ENCODE measurements at places on chromosomes 4 and X.

DNA sequence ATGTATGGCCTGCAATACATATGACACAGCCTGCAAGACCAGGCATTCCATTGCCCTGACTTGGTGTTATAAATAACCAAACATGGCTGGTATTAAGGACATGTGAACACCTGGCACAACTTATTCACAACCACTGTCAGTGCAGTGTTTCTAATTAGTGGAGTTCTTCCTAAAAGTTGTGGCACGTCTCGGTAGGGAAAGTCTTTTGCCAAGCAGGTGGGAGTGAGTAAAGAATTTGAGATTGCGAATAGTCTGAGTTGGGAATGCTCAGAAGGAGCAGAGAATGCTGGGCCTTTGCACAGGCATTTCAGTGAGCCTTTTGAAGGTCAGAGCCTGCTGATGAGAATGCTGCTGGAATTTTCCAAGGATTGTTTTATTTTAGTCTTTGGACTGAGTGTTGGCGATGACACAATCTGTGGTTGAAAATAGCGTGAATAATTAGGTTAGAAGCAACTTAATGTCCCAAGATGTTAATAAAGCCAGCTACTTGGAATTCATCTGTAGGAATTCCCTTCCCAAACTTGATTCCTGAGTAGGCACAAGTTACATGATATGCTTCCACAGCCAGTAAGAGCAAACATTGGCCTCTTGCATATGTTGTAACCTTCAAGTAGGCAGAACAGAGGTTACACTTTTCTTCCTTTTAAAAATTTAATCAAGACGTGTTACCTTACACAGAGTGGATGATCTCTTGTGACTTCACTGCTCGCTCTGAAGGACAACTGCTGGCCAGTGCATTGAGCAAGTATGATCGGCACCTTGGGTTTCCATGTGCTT is 83.6 kb upstream of the PGRMC2 start:
- DNase-seq, result peak; percentile 60

DNA sequence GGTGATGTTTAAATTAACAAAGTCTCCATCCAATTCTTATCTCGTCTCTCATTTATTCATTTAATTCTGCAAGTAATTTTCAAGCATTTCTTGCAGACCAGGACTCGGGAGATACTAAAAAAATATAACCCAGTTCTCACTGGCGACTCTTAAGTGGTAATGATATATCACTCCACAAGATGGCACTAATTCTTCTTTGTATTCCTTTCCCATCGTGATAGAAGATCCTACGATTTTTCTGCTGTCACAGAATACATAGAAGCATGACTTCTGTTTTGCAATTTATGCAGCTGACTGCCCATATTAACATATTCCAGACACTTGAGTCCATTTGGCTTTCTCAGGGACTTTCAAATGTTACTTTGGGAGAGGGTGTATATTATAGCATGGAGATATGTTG is 64.0 kb upstream of the FGF13 start:
- DNase-seq, result peak; percentile 29

DNA sequence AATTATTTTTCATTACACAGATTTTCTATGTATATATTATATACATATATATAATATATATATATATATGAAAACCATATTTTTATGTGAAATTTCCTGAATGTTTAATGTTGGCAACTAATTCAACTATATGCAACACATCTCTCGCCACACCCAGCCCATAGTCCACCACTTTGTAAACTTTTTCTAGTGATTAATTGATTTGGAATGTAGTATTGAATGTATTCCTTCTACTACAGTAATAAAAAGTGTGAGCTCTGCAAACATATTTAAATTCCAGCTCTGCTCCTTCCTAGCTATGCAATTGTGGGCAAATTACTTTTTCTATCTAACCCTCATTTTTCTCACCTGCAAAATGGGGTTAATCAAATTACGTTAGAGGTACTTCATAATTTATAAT is 187.8 kb downstream of the TEX11 start:
- no peak for DNase-seq

- no peak for DNase-seq
Observed at GRCh38 chr4:135418353-135418752, 1216.8 kb upstream of the PABPC4L start.

DNA sequence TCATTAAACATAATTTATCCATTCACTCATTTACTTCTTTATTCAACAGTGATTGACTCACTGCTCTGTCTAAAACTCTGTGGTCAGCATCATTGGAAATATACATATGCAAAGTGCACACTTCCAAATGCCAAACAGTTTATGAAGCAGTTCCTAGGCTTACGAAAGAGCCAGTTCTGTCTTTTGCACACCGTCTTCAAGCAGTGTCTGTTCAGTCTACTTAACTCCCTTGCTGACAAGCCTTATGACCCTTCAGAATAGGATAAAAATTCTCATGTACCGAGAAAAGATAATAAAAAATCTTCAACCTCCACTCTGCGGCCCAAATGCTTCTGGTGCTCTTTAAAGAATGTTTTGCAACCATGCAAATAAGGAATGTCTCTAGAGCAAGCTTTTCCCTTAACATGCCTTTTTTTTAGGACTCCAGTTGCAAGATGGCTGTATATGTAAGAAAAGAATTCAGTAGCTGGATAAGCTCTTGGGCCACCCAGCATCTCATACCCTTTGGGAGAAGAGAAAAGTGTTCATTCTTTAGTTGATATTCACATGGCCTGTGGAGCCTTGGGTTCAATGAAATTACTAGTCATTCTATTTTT is 1037.0 kb upstream of the SLIT2 start:
- DNase-seq, result no peak

- DNase-seq, result no peak
Observed at GRCh38 chr4:110231869-110232268, 33.5 kb upstream of the ELOVL6 start.

DNA sequence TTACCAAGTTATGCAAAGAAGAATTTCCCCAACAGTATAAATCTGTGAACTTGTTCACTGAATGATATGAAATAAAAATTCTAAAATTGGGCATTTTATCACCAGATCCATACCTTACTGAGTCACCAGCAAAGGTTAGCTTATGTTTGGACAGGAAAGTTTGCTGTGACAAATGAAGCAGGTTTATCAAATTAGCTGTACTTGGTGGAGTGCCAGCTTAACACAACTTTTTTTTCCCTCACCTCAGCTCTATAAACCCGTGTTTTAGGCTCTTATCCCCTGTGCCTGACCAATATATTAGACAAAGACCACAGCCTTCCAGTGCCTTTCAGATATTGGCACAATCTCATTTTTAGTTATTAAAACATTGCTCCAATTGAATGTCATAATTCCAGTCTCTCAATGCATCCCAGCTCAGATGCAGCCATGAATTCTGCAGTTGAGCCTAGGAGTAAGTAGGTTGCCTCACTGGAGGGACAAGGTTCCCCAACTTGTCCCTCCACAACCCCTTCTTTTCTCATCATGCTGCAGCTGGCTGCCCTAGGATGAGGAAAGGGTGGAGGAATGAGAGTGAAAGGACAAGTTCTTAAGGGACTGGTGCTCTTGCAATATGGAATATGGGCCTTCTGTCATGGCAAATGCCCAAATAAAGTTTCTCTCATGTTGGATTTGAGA is 27.0 kb upstream of the PDGFC start:
- no peak for DNase-seq

GRCh38 chrX:10989386-10989785 is 121.7 kb upstream of the HCCS start:
- no peak for DNase-seq

- no peak for DNase-seq
Observed at GRCh38 chr4:38279650-38280322, 319.6 kb downstream of the PTTG2 start.

- no peak for DNase-seq
Observed at GRCh38 chr4:10104991-10105276, 11.7 kb downstream of the WDR1 start.

GRCh38 chrX:1034717-1035116 is 177.7 kb downstream of the CRLF2 start:
- DNase-seq, result no peak

GRCh38 chrX:139194571-139195280 is 335.8 kb upstream of the F9 start:
- peak; percentile 31 for DNase-seq

- DNase-seq, result no peak
Observed at GRCh38 chr4:16783119-16783518, 115.3 kb downstream of the LDB2 start.

GRCh38 chr4:181566490-181566889 is 676.7 kb upstream of the TENM3 start:
- DNase-seq, result peak; percentile 59

DNA sequence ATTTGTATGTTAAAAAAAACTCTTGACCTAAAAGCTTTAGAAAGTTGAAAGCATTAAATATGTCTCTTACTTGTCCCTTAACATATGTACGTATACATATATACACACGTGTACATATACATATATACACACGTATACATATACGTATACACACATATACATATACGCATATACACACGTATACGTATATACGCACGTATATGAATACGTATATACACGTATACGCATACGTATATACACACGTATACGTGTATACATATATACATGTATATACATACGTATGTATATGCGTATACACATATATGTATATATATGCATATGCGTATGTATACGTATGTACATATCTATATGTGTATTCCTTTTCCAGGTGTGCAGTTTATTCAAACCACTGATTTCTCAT is 3.8 kb downstream of the KDM6A start:
- DNase-seq, result no peak

DNA sequence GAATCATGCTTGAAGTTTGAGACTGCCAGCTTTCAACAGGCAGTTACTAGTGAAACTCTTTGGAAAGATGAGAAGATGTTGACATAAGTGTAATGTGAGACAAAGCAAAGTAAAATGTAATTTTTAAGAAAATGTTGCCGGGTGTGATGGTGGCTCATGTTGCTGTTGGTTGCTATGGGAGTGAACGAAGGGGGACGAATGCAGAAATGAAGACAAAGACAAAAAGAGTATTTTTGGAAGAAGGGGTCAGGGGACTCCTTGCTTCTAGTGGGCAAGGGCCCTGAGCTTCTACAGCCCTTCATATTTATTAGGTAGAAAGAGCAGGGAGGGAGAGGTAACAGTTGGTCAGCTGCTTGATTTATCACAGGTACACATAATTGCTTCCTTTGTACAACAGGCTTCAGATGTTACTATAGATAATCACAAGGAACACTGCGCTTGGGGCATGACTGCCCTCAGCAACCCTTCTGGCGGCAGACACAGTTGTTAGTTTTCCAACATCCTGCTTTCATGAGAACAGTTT is 11.9 kb upstream of the UGDH start:
- no peak for DNase-seq

- no peak for DNase-seq
Observed at GRCh38 chrX:50700921-50701320, 113.1 kb downstream of the SHROOM4 start.

DNA sequence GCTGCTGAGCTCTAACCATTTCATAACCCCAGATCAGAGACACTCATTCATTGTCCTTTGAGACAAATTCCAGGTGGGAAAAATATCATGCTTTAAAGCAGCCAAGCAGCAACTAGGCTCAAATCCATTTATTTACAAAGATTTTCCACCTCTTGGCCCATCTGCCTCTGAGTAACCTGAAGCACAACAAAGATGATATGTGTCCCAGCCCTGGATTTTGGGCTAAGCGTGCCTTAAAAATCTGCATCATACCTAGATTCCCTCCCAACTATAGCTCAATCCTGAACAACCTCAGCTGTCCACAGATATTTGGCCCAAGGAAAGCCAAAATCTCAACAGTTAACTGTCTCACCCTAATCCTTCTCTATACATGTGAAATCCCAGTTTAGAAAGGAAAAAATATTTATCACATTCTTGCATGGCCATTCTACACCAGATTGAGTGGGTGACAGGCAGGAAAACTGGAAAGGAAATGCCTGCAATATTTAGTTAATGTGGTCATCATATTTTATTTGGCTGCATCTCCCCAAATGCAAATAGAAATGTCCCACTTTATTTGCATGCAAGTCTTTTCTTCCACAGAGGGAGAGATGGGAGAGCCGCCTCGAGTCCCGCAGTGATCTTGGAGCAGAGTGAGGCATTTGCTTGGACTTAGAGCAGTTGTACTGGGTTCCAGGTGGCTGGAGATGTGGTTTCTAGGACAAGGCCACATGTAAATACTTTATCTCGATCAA is 146.4 kb upstream of the EOLA2 start:
- peak; percentile 36 for DNase-seq

- DNase-seq, result no peak
Observed at GRCh38 chr4:139457318-139457717, 3.4 kb downstream of the RAB33B start.

- no peak for DNase-seq
Observed at GRCh38 chr4:1535926-1536578, 129.8 kb upstream of the NKX1-1 start.

- DNase-seq, result no peak
Observed at GRCh38 chrX:63402106-63402505, 51.0 kb upstream of the SPIN4 start.

- no peak for DNase-seq
Observed at GRCh38 chrX:104173841-104174240, 7.6 kb downstream of the FAM199X start.

GRCh38 chrX:23202326-23202725 is 132.3 kb upstream of the PTCHD1 start:
- DNase-seq, result no peak

- DNase-seq, result peak; percentile 45
Observed at GRCh38 chr4:176622251-176622948, 170.3 kb downstream of the VEGFC start.

DNA sequence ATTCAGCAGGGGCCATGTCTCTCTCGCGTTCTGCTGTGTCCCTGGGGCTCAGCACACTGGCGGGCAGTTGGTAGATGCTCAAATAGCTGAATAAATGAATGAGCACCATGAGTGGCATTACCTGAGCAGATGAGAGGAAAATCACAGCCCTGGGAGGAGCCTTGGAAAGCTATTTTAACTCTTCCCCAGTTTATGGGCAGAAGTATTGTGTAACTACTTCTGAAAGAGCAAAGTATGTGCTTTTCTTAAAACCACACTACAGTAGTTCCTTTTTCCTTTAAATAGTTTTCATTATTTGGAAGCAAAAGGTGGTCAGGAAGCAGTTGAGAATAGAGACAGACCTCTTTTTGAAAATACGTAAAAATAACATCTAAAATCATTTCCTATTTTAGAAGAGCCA is 3.0 kb upstream of the PLAC1 start:
- DNase-seq, result no peak

GRCh38 chr4:5383191-5383980 is 325.0 kb downstream of the EVC2 start:
- DNase-seq, result no peak

- no peak for DNase-seq
Observed at GRCh38 chrX:121579016-121579760, 531.8 kb downstream of the GLUD2 start.

DNA sequence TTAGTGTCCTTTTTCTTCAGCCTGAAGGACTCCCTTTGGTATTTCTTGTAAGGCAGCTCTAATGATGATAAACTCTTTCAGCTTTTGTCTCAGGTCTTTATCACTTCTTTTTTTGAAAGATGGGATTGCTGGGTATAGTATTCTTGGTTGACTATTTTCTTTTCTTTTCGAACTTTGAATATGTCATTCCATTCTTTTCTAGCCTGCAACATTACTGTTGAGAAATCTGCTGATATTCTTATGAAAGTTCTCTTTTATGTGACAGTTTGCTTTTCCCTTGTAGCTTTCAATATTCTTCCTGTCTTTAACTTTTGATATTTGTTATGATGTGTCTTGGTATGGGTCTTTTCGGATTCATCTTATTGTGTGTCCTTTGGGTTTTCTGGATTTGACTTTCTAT is 107.6 kb upstream of the SRD5A3 start:
- DNase-seq, result no peak

- peak; percentile 24 for DNase-seq
Observed at GRCh38 chr4:172830295-172830764, 338.3 kb upstream of the GALNT7 start.
